Mammary epithelial cell (primary cell): ENCODE measurements at places on chromosomes 16 and 17. TPM values are rescaled to one million over a fixed set of nuclear protein-coding genes. Genes with fewer than 3 reads are reported as not detected.

SYNGR2 gene
- polyA plus RNA-seq, result 48.7 TPM

KCNH6 gene
- polyA plus RNA-seq, result not detected

HDAC5 gene
- polyA plus RNA-seq, result 9.1 TPM

TP53TG3F gene
- not detected for polyA plus RNA-seq

TVP23A gene
- not detected for polyA plus RNA-seq

CIBAR2 gene
- not detected for polyA plus RNA-seq

KRTAP4-8 gene
- not detected for polyA plus RNA-seq

MPV17L gene
- 1.7 TPM for polyA plus RNA-seq

KRT222 gene
- polyA plus RNA-seq, result 0.24 TPM

ADAM11 gene
- 0.03 TPM for polyA plus RNA-seq

KRTAP3-1 gene
- polyA plus RNA-seq, result not detected
